ENCODE measurements at places on chromosomes 2 and 18.
A peak's percentile ranks its signal among the peaks of the same experiment; 100 is the strongest.

- no peak for DNase-seq
Observed at GRCh38 chr18:69885355-69885754, 62.3 kb downstream of the CD226 start.

GRCh38 chr2:95332036-95332435, 34.9 kb downstream of the KCNIP3 start:
- DNase-seq = no peak

- DNase-seq = peak; percentile 79
Observed at GRCh38 chr2:165725421-165725820, 68.6 kb downstream of the GALNT3 start.

- DNase-seq = no peak
Observed at GRCh38 chr18:37484983-37485834, 80.4 kb downstream of the CELF4 start.

DNA sequence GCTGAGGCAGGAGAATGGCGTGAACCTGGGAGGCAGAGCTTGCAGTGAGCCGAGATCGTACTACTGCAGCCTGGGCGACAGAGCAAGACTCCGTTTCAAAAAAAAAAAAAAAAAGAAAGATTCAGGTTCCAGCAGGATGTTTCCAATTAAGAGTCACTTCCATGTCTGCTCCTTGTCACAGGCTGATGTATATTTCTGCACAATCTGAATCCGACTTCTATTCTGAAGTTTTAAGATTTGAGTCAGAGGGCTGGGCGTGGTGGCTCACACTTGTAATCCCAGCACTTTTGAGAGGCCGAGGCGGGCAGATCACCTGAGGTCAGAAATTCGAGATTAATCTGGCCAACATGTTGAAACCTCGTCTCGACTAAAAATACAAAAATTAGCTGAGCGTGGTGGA, 24.7 kb downstream of the SNRPD1 start:
- peak; percentile 38 for DNase-seq

GRCh38 chr2:218736531-218736930, 25.9 kb downstream of the TTLL4 start:
- DNase-seq = no peak

DNA sequence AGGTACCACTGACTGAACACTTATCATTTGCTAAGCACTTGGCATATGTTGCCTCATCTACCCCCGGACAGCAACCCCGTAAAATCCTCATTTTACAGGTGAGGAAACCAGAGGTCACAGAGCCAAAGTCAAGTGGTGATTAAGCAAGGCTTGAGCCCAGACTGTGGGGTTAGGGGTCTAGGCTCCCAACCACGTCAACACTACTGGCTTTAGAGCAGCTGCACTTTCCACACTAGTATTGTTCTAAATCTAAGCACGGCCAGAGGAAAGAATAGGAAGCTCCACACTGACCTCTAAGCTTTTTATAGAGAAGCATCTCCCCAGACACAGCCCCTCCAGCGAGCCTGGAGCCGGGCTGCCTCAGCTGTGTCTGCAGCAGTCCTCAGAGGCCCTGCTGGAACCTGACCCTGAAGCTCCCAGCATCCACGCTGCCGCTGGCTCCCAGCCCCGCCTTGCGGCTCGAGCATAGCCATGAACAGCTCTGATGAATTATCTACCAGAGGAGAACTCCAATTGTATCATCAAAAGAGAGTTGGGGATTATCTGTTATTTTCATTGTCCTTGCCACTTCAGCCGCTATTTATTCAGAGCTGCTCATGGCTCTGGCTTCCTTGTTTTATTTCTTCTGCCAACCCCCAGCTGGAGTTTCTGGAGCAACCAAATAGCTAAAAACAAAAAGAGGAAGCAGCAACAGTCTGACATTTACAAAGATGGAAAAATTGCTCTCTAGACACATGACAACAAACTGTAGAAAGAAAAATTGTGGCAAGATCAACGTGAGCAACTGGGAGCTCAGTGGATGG, 62.2 kb upstream of the RTN4 start:
- DNase-seq = no peak

DNA sequence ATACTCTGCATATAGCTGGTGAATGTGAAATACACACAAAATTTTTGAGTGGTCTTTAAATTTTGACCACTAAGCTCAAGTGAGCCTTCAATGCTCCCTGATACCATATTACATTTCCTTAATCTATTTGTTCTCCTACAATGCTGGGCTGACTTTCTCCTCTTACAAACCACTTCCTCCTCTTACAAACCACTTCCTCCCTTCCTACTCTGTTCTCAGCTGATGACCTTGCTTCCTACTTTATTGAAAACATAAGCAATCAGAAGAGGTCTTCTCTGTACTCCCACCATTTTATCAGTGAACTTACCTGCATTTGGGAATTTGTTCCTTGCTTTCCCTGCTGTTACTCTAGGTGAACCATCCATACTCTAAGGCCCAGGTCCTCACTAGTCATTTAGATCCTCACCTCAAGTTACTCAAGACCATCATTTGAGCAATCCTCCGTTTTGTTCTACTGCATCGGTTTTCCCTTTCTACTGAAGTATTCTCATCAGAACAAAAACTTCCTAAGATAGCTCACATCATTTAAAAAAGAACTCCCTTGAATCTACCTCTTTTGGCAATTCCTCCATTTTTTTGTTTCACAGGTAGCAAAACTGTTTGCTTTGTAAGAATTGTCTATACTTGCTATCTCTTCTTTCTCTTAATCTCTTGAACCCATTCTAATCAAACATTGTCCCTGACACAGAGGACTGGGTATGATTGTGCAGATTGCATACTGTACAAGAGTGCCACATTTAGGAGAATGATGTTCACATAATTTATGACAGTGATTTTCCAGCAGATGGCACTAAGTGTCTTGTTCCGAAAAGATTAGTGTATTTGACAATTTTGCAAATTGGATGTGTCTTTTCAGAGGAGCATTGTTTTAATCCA, 96.5 kb downstream of the EPB41L5 start:
- DNase-seq = peak; percentile 72

DNA sequence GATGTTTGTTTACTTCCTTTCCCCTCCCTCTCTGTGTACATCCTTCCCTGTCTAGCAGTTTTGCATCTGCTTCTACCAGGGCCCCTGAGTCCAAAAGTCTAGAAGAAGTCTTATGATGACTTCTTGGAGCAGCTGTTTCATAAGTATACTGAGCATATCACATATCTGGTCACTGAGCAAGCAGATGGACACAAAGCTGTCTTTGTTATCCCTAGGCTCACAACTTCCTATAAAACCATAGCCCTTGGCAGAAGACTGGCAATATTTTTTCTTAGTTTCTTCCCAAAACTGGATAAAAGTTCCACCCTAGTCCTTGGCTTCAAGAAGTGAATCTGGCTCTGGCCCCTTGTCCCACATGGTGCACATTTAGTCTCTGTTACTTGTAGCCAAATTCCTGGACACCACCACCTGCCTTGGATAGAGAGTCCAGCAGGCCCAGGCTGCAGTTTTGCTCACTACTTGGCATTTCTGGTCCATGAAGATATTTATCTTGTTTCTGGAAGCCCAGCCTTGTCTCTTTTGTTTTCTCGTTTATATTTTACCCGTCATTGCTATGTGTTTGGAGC, 22.5 kb downstream of the THOC1 start:
- DNase-seq = no peak

DNA sequence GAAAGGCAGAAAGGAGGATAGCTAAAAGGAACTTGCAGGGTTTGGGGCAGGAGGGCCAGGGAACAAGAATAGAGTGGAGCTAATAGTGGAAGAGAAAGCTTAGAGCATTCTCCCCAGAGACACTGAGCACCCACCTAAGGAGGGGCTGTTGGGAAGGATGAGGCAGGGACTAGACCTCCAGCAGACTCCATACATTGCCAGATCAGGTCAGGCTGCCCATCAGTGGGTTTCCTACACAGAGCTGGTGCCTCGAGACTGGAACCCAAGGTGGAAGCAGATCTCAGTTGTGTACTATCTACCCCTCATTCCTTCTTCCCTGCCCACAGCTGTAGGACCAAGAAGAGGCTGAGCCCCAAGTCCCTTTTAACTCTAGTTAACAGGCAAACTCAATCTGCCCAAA, 148.5 kb downstream of the ZFP36L2 start:
- DNase-seq = no peak

- no peak for DNase-seq
Observed at GRCh38 chr2:232323328-232323650, 55.3 kb upstream of the ALPP start.

GRCh38 chr2:63058921-63059792, 8.5 kb downstream of the OTX1 start:
- peak; percentile 14 for DNase-seq

DNA sequence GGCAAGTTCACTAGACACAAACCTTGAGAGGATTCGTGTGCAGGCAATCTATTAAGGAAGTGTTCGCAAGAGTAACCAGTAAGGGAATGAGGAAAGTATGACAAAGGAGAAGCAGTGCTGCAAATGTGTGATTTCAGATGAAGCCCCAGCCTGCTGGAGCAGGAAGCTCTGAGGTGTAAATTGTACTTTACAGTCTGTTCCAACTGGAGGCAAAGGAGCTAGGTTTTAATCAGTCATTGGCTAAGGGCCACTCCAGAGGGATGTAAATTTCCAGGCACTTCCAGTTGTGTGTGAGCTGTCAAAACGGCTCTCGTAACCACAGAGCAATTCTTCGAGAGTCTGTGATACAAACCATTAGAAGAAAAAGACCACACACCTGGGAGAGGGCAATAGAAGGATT, 359.5 kb upstream of the FAM98A start:
- no peak for DNase-seq

GRCh38 chr2:223235986-223236385, 184.0 kb downstream of the KCNE4 start:
- peak; percentile 8 for DNase-seq

DNA sequence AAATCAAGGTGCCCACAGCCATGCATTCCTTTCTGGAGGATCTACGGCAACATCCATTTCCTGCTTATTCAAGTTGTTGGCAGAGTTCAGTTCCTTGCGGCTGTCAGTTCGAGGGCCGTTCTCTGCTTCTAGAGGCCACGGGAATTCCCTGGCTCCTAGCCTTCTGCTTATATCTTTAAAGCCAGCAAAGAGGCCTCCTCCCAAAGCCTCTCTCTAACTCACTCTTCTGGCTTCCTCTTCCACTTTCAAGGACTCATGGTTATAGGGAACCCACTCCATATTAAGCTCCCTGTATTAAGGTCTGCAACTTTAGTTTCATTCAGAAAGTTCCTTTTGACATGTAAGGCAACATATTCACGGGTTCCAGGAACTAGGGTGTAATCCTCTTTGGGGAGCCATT, 150.1 kb upstream of the RMP24 start:
- no peak for DNase-seq

GRCh38 chr2:3631851-3632659, 25.9 kb upstream of the ALLC start:
- DNase-seq = no peak

- DNase-seq = no peak
Observed at GRCh38 chr2:167692936-167693335, 554.5 kb downstream of the STK39 start.

DNA sequence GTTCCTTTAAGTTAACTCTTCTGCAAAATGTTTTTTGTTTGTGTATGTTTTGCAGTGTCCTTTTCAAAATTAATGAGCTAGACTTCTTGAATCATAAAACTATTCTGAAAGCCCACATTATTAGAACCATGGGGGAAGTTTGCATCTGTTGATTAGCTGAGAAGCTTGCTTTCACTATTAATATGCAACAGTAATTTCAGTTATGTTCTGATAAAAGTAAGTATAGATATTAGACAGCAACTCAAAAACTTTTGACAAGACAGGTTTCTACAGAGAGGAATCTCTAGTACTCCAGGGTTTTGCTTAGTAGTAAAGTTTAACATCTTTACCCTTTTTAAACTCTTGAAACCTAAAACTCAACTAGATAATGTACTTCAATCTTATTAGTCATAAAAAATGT, 147.8 kb downstream of the UBE2E3 start:
- DNase-seq = no peak

DNA sequence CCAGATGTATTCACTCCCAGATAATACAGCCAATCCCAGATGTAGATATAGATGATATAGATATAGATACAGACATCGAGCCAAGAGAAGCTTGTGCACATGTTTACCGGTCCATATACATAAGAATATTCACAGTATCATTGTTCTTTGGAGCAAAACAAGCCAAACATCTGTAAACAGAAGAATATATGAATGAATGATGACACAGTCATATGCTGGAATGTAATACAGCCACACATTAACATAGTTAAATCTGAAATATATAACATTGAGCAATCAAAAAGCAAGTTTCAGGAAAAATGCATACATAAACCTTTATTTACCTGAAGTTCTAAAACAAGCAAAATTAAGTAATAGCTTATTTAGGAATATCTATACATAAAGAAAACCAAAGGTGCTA, 182.5 kb downstream of the TXNL1 start:
- DNase-seq = no peak

DNA sequence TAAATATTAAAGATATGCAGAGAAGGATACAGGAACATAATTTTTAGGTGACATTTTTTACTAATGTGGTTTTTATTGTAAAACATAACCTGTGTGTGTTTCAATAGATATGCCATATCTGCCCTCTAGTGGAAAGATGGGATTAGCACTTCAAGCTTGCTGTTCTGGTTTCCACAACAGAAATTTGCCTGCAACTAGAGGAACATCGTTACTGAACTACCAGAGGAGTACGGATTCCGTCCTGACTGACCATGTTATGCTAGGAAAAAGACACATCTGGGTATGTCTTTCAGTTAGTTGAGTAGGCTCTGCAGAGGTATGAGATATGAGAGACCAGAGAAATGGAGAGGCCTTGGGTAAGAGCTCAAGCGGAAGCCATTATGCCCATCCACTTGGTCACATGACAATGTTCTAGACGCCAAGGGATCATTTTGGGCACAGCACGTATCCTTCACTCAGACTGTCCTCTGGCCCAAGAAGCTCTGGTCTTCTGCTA, 104.9 kb downstream of the MBD2 start:
- peak; percentile 66 for DNase-seq

- peak; percentile 92 for DNase-seq
Observed at GRCh38 chr2:234451852-234452625, 44.8 kb downstream of the ARL4C start.

- DNase-seq = peak; percentile 17
Observed at GRCh38 chr2:1140389-1141003, 189.8 kb downstream of the SNTG2 start.

- no peak for DNase-seq
Observed at GRCh38 chr2:203951366-203951902, 14.9 kb downstream of the ICOS start.

DNA sequence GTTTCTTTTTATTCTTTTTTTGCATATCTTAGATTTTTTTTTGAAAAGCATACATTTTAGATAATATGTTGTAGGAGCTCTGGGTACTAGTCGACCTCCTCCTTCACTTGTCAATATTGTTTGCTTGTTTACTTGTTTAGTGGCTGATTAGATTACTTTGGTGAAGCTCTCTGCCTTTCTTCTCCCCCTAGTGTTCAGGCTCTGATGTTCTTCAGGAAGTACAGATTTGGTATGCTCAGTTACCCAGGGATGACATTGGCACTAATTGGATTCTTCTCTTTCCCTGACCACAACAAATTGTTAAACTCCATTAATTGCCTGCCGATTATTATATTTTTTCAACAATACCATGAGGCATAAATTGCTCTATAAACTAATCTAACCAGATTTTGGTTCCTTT, 491.2 kb downstream of the SUCLG1 start:
- DNase-seq = peak; percentile 45
